ENCODE measurements at places on chromosomes 12 and 14.

GRCh38 chr14:57388067-57388466 lies 2.3 kb upstream of the NAA30 start:
- H3K36me3 ChIP-seq: peaks cover 15% of the 10 kb centered on the region
- H3K4me1 ChIP-seq: peaks cover 23% of the 10 kb centered on the region
- DNase-seq: no peak
- H3K27me3 ChIP-seq: peaks cover 1% of the 10 kb centered on the region

DNA sequence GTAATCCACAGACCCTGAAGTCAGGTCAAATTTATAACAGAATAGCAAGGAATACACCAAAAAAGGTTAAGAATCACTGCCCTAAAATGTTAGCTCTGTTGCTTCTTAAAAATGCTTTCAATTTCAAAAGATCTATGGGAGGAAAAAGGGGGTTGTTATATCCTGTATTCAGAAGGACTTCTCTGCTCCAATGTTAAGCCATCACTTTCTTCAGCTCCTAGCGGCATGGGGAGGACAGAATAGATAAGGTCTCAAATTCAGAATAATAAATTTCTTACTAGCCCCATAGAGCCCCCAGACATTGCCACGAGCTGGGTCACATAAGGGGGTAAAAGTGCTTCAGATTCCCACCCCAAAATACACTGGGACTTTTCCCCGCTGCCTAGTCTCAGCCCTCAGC lies 49.8 kb downstream of the CPM start:
- H3K36me3 ChIP-seq: peaks cover 16% of the 10 kb centered on the region
- no peak for DNase-seq
- H3K27me3 ChIP-seq: peaks cover 3% of the 10 kb centered on the region
- no peak overlapping the region for H3K27ac ChIP-seq
- no peak overlapping the region for H3K4me3 ChIP-seq

GRCh38 chr14:52950898-52951680 lies at the start of gene FERMT2:
TSS of gene FERMT2 (minus strand) at chr14:52951050. CDS start at chr14:52950568, 482 bp downstream.
- H3K4me1 ChIP-seq: peaks cover 28% of the 10 kb centered on the region
- peak within 1 kb of the TSS; percentile 83 for H3K4me3 ChIP-seq
- no peaks in the 10 kb centered on the region for H3K36me3 ChIP-seq
- DNase-seq: peak; percentile 17

DNA sequence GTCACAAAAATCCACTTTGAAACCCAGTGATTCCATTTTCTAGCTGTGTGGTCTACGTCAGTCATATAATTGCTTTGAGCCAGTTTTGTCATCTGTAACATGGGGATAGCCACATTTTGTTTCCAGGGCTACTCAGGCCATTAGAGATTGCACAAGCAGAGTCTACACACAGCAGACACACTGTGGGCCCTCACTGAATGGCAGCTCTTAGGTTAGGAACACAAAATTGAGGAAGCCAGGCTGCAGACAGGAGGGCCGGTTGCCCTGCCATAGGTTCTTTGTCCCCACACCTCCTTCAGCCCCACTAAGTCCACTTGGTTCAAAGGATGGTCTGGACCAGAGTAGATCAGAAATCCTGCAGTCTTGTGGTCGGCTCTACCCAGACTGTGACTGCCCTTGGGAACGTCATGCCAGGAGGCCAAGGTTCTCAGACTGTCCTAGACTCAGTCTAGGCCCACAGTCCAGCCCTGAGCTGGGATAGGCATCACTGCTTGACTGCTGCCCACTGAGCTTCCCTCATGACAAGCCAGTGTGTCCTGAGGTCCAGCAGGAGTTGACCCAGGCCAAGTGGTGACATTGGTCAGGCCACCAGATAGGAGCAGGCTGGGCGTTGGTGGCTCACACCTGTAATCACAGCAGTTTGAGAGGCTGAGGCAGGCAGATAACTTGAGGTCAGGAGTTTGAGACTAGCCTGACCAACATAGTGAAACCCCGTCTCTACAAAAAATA lies 3.8 kb upstream of the MYH7 start:
- H3K27me3 ChIP-seq: peaks cover 2% of the 10 kb centered on the region
- no peak overlapping the region for H3K27ac ChIP-seq
- no peaks in the 10 kb centered on the region for H3K36me3 ChIP-seq
- no peak for DNase-seq

DNA sequence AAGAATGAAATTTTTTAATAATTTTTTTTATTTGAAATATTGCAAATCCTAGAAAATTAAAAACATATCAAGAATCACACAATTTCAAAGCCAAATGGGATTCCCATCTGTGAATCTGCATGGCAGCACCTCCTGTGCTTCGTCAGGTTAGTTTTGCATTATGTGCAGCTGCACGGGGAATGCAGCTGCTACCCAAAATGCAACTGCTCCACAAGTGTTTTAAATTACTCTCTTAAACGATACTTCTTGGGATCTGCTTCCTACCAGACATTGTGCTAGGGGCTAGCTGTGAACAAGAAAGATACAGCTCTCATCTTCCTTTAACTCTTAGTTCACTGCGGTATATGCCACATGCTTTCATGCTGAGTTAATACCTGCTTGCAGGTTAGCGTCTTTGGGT lies 154.2 kb downstream of the CRADD start:
- H3K27me3 ChIP-seq: no peaks in the 10 kb centered on the region
- no peak for DNase-seq
- H3K36me3 ChIP-seq: no peaks in the 10 kb centered on the region
- H3K27ac ChIP-seq: no peak overlapping the region
- no peaks in the 10 kb centered on the region for H3K4me1 ChIP-seq

GRCh38 chr12:73659802-73660201 lies 877.8 kb upstream of the ATXN7L3B start:
- no peaks in the 10 kb centered on the region for H3K4me1 ChIP-seq
- no peak overlapping the region for H3K27ac ChIP-seq
- no peaks in the 10 kb centered on the region for H3K36me3 ChIP-seq
- no peak for DNase-seq
- no peak overlapping the region for H3K4me3 ChIP-seq
- H3K27me3 ChIP-seq: no peaks in the 10 kb centered on the region

- no peak overlapping the region for H3K4me3 ChIP-seq
- H3K4me1 ChIP-seq: no peaks in the 10 kb centered on the region
- no peak for DNase-seq
- H3K36me3 ChIP-seq: no peaks in the 10 kb centered on the region
Observed at GRCh38 chr12:1881936-1882335, 36.5 kb downstream of the CACNA2D4 start.

GRCh38 chr12:110686294-110686903 lies 2.5 kb downstream of the HVCN1 start:
- no peak overlapping the region for H3K27ac ChIP-seq
- H3K4me3 ChIP-seq: peak overlapping the region; percentile 79
- H3K36me3 ChIP-seq: peaks cover 24% of the 10 kb centered on the region
- H3K27me3 ChIP-seq: no peaks in the 10 kb centered on the region

- DNase-seq: no peak
- no peaks in the 10 kb centered on the region for H3K4me1 ChIP-seq
- no peaks in the 10 kb centered on the region for H3K36me3 ChIP-seq
- no peak overlapping the region for H3K27ac ChIP-seq
- H3K27me3 ChIP-seq: peaks cover 2% of the 10 kb centered on the region
- H3K4me3 ChIP-seq: no peak overlapping the region
Observed at GRCh38 chr12:84874125-84874824, 38.3 kb downstream of the SLC6A15 start.

DNA sequence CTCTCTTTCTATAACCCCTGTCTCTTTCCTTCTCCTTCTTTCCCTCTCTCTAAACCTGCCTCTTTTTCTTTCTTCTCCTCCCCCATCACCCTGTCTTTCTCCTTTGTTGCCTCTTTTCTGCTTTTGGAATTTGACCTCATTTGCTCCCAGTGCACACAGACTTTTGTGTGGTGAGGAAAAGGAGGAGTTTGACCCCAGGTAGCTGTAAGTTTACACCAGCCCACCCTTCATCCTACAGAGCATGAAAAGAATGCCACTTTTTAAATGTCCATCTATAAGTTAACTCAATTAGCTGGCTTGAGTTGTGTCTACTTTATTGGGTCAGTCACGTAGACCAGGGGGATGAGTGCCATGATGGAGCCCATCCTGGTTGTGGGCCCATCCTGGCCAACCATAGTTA lies 146.8 kb upstream of the SLC38A2 start:
- no peak for DNase-seq
- H3K27ac ChIP-seq: peak overlapping the region; percentile 16
- H3K36me3 ChIP-seq: no peaks in the 10 kb centered on the region
- peaks cover 62% of the 10 kb centered on the region for H3K4me1 ChIP-seq
- no peaks in the 10 kb centered on the region for H3K27me3 ChIP-seq

- H3K27ac ChIP-seq: no peak overlapping the region
- no peaks in the 10 kb centered on the region for H3K27me3 ChIP-seq
- H3K4me3 ChIP-seq: no peak overlapping the region
Observed at GRCh38 chr12:1421091-1421846, 173.1 kb downstream of the FBXL14 start.

All from activated naive CD8-positive, alpha-beta T cell treated with anti-CD3 and anti-CD28 coated beads, Interleukin-2, amount 50 U/mL, for 24 hours (primary cell).